ENCODE measurements at places on chromosomes 3 and 15.

GRCh38 chr15:26967719-26968269 is 3.2 kb upstream of the GABRG3 start:
- DNase-seq, result no peak

DNA sequence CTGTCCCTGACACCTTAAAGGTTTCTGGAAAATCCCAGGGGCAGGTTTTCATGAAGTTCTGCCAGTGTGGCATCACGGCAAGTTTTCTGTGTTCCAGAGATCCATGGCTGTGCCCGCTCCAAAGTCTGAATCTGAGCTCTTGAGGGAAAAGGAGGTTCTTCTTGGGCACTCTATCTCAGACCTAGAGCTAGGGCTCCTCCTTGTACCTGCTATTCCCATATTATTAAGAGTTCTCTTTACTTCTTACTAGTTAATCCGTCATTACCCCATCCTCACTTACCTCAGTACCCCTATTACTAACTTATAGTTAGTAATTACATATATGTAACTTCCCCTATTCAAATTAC is 5.9 kb upstream of the TRA2B start:
- DNase-seq, result no peak

GRCh38 chr3:98690876-98691275 is 72.3 kb upstream of the ST3GAL6 start:
- DNase-seq, result no peak

DNA sequence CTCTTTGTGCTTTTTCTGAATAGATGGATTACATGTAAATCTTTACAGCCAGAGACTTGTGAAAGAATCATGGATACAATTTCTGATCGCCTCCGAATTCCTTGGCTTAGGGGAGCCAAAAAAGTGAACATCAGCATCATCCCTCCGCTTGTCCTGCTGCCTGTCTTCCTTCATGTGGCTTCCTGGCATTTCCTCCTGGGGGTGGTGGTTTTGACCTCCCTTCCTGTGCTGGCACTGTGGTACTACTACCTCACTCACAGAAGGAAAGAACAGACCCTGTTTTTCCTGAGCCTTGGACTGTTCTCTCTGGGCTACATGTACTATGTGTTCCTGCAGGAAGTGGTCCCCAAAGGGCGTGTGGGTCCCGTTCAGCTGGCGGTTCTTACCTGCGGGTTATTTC is 5.9 kb downstream of the ZDHHC23 start:
- DNase-seq, result no peak

DNA sequence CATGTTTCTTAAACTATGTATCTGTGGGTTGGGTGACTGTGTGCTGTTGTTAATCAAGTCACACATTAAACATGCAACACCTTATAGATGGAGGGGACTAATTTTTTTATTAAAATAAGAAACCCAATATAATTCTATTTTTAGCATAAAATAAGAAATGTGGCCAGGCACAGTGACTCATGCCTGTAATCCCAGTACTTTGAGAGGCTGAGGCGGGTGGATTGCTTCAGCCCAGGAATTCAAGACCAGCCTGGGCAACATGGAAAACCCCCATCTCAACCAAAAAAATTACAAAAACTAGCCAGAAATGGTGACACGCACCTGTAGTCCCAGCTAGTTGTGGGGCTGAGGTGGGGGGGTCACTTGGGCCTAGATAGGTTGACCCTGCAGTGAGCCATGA is 1021.0 kb downstream of the EPHA3 start:
- no peak for DNase-seq

DNA sequence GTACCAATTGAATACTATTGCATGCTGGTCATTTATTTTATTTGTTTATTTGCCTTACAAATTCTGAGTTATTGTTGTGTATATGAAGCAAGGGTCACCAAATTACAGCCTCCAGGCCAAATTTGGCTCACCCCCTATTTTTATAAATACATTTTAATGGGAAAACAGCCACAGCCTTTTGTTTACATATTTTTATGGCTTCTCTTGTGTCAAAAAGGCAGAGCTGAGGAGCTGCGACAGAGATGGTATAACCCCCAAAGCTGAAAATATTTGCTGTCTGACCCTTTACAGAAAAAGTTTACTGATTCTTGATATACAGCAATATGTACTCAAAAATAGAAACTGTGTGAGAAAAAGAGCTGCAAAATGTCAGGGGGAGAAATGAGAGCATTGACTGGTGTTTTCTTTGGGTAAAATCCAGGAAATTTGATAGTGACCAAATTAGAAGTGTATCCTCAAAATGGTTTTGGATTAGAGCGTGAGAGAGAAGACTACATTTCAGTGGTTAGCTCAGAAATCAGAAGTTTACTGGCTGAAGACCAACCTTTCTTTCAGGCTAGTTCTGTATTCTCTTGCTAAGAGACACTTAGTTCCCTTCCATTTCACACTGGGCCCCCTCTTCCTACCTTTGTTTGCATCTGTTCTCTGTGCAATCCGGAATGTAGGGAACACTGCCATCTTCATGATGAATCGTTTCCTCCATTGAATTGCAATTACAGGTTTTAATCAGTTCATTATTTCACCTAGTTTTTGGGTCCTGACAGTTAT is 757.8 kb downstream of the AGBL1 start:
- no peak for DNase-seq

- no peak for DNase-seq
These were observed 28.2 kb downstream of the RBP2 start for GRCh38 chr3:139448104-139448503.

DNA sequence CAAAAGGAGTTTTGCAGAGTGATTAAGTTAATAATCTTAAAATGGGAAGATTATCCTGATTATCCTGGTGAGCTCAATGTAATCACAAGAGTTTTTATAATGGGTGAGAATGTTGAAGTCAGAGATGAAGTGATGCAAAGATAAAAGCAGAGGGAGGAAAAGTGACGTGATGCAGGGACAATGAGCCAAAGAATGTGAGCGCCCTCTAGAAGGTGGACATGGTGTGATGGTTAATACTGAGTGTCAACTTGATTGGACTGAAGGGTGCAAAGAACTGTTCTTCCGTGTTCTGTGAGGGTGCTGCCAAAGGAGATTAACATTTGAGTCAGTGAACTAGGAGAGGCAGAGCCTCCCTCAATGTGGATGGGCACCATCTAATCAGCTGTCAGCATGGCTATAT is 569.6 kb upstream of the AGTR1 start:
- no peak for DNase-seq

DNA sequence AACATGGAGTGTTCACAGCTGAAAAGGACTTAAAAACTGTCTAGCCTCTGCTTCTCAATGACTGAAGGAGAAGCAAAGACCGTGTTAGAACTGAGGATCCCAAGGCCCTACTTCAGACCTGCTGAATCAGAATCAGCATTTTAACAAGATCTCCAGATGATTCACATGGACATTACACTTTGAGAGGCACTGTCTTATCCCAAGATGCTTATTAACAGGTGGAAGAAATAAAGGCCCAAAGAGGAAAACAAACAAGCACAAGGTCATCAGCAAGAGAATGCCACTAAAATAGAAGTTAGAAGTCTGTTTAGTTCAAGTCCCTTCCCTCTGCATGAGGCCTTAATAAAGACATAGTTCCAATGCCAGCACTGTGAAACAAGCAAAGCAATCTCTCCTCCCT is 191.4 kb upstream of the BCL6 start:
- no peak for DNase-seq

DNA sequence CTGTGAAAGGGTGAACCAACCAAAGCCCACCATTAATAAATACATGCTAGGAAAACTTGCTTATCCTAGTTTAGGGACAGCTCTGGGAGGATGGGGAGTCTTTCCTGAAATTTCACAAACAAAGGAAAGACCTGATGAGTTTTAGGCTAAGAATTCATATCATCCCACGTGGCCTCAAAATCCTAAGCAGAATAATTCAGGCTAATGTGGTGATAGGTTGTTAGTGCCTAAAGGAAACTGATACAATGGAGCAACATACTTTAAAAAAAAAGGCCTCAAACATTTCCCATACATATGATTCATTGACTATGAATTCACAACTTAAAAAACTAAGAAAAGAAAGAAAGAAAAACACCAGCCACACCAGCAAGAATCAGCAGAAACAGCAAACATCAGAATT is 126.9 kb upstream of the CNTN4 start:
- DNase-seq, result no peak

DNA sequence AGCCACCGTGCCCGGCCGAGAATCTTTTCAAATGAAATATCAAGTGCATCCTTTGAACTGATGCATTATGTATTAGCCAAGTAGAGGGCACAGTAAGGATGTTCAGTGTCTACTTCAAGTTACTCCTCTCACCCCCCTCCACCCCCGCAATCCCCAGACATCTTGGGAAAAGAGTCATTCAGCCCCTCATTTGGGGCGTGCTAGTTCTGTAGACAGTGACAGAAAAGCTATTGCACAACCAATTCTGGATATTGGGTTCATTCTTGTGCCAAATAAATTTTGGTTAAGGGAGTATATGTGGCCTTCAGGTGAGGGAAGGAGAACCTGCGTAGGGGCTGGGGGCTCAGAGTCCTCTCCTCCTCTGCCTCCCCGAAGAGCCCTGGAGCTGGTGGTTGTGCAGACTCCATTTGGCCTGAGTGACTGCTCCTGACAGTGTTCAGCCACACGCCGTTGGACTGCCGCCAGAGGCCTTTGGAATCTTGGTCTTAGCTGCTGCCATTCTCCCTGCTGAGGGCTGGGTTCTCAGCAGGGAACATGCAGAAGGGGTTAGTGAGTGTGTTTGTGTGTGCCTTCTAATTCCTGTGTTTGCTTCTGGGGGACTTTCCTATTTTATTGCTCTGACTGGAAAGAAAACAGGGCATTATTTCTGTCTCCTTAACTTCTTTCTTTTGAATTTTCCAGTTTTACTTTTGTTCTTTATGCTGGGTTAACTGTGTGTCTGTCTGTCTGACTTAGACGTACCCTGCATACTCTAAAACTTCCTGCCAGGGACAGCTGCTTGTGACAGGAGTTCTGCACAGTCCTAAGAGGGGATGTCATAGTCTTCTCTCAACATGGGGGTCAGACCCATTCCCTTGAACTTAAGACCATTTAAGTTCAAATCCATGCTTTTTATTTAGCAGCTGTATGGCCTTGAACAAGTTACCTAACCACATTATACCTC is 21.0 kb downstream of the RARB start:
- DNase-seq, result peak; percentile 64

DNA sequence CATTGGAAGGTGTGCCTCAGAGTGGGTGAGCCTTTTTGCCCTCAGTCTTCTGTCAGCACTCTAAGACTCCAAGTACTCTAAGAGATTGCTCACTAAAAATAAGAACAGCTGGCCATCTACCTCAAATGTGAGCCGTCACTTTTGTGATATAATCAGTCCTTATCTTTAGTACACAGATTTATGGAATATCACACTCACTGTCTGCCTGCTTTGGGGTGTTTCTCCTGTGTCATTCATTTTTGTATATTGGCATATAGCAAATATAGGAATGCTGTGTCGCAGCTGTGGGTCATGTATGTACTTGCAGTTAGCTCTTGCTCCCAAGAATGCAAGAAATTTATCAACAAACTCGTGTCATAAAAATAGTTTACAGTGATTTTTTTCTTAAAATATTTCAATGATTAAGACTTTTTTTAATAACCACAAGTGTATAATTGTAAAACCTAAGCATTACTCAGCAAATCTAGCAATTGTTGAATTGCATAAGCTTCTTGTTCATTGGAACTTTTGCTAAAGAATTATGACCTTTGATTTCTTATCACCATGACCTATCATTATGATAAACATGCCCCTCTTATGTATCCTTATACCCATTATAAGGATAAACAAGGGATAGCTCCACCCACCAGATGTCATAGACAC is 18.8 kb downstream of the SETD5 start:
- no peak for DNase-seq

GRCh38 chr3:123633530-123633929 is 48.7 kb upstream of the HACD2 start:
- DNase-seq, result no peak
